ENCODE measurements at places on chromosomes 11 and 22. TPM values are rescaled to one million over a fixed set of nuclear protein-coding genes. Genes with fewer than 3 reads are reported as not detected.

PDGFB gene
- 24.2 TPM for total RNA-seq

SCGB1A1 gene
- 3.5 TPM for total RNA-seq

TEAD1 gene
- total RNA-seq, result 141 TPM

- DNase-seq, result no peak
These were observed 69.1 kb downstream of the FEZ1 start for GRCh38 chr11:125426818-125427528.

DNA sequence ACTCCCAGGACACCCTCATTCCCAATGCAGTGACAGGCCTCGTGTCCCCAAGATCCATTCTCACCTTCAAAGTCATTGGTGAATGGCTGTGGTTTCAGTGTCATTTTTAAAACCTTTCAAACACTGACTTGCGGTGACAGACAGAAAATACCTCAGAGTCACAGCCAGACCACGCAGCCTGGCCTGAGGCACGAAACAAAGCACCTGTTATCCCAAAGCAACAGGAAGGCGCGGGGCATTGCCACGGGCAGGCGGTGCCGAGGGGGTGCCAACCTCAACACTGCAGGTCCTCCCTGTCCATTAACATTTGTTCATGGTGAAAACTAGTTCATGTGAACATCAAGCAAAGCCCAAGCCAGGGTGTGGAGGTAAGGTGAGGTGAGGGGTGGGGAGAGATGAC lies 38.2 kb downstream of the RPUSD4 start:
- DNase-seq, result no peak

GRCh38 chr11:34855021-34855753 lies 61.0 kb downstream of the APIP start:
- DNase-seq, result no peak

DNA sequence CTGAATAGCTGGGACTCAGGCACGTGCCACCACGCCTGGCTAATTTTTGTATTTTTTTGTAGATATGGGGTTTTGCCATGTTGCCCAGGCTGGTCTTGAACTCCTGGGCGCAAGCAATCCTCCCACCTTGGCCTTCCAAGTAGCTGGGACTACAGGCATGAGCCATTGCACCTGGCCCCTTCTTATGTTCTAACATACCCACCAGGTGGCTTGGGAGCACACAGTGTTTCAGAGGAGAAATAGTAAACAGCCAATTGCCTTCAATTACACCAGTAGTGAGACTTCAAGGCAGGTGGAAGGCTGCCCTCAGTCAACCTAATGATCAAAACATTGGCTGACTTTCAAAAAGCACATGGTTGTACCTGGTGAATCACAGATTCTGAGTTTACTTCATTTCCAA lies 167.2 kb downstream of the SWAP70 start:
- DNase-seq, result no peak

- no peak for DNase-seq
These were observed 85.2 kb upstream of the SCUBE2 start for GRCh38 chr11:9176550-9176949.

- DNase-seq, result peak; percentile 53
These were observed 71.8 kb upstream of the PARVG start for GRCh38 chr22:44108806-44109385.

- peak; percentile 49 for DNase-seq
These were observed 1086.8 kb downstream of the BRD1 start for GRCh38 chr22:48740731-48741405.

DNA sequence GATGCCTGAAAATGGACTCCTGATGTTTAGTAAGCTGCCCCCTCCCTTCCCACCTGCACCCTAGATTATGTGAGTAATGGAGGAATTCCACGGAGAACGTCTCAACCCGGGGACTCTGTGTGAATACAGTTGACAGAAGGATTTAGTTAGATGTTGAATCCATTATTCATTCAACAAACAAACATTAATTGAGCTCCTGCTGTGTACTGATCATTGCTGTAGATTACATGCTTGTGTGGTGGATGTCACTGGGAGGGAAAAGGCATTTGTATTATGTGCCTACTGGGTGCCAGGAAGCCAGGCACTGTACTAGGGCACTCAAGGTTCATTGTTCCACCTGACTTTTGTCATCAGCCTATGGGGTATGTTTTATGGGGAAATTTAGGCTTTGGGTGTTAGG lies 22.9 kb upstream of the CRYBB3 start:
- DNase-seq, result no peak

DNA sequence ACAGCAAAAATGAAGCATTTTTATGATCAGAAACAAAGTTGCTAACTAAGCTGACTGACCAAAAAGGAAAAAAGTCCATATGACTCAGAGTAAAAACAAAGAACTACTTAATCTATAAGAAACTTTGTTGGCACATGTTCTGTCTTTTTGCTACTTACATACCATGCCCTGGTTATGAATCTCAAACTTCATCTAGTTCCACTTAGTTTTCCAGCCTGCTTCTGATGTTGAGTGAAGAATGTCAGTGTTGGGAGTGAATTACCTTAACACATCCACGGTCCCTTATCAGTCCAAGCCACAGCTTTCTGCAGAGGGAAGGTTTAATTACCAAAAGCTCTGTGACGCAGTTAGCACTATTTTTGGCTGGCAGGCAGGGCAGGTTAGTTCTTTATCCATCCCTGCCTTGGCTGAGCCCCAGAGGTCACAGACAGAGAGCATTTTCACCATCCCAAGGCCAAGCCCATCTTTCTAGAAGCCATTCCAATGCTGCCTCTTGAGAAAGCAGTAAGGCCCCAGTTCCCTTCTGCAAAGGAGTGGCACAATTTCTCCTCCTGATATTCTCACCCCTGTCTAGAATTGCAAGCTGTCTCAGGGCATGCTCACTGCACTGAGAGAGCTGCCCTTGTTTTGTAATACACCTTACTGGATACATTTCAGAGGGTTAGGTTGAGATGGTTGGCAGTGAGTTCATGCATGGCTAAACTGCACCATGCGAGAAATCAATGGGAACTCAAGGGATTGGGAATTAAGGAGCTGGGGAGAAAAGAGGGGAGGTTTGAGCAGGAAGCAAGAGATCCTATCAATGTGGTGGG lies 67.1 kb downstream of the SLC1A2 start:
- no peak for DNase-seq
